Stimulated activated CD8-positive, alpha-beta memory T cell treated with anti-CD3 and anti-CD28 coated beads, Interleukin-2, amount 100 ng/mL, for 1 hour (primary cell): ENCODE measurements at places on chromosomes 5 and 9.
A peak's percentile ranks its signal among the peaks of the same experiment; 100 is the strongest.

DNA sequence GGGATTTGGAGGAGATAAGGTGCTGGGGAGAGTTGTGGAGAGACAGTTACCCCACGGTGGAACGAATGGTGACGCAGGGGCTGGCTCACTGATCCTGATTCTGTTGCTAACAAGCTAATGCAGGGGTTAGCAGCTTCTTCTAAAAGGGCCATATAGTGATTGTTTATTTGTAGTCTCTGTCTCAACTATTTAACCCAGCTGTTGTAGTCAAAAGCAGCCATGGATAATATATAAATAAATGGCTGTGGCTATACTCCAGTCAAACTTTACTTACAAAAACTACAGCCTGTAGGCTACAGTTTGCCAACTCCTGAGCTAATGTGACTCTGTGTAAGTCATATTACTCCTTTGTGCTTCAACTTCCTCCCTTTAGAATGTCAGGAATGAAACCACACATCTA, 21.8 kb downstream of the STOM start:
- no peak for DNase-seq

DNA sequence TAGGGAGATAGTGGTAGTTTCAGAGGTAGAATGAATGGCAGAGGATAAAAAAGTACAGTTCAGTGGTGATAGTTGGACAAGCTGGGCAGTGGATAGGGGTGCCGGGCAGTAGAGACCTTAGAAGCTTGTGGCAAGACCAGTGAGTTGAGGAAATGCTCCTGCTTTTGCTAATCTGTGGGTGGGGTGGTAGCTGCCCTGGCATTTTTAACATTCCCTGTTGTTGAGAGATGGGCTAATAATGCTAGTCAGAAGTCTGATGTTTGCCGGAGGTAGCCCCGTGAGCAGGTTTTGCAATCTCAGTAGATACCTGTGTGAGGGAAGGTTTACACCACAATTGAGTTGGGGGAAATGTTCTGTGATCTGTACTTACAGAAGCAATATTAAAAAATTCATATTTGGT, 91.1 kb downstream of the TRIO start:
- no peak for DNase-seq

GRCh38 chr5:146533260-146533857, 17.4 kb upstream of the GPR151 start:
- DNase-seq: peak; percentile 48

DNA sequence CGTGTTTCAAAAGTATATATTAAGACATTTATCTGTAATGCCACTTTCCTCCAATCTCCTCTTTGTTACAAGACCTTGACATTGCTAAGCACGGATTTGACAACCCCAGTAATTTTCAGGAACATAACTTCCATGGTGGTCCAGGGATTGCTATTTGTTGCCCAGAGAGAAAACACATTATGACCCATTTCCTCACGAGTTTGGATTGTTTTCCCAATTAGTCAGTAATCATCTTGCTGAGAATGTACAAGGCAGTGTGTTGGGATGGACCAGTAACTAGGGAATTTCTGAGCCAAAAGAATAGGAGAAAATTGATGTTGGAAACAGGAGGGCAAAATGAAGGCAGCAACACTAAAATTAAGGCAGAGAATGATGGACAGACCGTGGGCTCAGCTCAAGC, 574.1 kb downstream of the EBF1 start:
- no peak for DNase-seq

DNA sequence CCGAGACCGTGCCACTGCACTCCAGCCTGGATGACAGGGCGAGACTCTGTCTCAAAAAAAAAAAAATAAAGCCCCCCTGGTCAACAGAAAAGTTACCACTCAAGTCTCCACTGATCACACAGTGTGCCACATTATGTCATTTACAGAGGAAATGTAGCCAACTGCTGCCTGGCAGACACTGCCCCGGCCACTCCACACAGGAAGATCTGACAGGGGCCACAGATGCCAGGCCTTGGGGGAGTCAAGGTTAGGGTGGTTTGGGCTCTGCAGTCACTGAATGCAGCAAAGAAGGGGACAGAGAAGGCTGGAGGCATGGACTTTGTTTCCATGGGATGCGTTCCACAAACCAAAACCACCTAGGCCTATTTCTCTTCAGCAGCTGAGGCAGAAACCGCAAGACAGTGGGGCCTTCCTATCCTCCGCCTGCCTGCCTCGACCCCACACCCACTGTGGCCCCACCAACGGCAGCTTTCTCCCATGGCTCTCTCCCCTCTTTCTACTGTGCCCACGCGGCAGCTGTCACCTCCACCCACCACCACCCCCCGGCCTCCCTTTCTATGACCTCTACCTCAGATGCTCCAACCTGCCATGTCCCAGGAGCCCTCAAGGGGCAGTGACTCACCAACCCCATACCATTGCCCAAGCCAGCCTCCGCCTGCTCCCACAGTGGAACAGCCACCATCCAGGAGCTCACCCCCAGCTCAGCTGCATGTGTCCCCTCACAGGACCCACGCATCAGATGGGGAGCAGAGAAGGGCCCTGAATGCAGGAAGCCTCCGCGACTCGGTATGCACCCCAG, 12.4 kb downstream of the IPPK start:
- no peak for DNase-seq

- no peak for DNase-seq
Measured at GRCh38 chr5:124404796-124405195, 341.6 kb downstream of the ZNF608 start.

DNA sequence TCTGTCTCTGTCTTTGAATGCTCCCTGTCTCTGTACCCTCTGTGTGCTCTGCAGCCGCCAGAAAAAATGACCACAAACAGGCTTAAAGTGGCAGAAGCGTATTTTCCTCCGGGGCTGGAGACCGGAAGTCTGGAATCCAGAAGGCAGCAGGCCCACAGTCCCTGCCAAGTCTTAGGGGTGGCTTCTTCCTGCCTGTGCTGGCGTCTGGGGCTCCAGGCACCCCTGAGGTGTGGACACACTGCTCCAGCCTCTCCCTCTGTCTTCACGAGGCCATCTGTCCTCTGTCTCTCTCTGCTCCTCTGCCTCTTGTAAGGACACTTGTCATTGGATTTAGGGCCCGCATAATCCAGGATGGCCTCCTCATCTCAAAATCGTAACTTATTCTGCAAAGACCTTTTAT, 298.4 kb upstream of the IRX4 start:
- no peak for DNase-seq

GRCh38 chr5:118894709-118895108, 93.6 kb downstream of the DTWD2 start:
- DNase-seq: no peak

DNA sequence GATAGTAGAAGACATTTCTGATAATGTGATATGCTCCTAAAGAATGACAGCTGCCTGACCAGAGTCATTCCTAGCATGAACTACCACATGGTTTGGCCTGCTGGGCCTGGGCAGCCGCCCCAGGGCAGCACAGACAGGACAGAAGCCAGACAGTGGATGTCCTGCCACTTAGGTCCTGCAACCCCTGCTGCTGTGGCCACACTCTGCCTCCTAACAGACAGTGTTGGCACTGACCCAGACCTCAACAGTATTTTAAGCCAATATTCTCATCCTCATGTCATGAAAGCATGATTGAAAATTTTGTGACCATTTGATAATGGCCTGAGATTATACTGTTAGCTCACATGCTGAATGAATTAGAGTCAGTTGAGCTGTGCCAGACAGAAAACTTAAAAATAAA, 15.8 kb downstream of the CENPP start:
- no peak for DNase-seq

DNA sequence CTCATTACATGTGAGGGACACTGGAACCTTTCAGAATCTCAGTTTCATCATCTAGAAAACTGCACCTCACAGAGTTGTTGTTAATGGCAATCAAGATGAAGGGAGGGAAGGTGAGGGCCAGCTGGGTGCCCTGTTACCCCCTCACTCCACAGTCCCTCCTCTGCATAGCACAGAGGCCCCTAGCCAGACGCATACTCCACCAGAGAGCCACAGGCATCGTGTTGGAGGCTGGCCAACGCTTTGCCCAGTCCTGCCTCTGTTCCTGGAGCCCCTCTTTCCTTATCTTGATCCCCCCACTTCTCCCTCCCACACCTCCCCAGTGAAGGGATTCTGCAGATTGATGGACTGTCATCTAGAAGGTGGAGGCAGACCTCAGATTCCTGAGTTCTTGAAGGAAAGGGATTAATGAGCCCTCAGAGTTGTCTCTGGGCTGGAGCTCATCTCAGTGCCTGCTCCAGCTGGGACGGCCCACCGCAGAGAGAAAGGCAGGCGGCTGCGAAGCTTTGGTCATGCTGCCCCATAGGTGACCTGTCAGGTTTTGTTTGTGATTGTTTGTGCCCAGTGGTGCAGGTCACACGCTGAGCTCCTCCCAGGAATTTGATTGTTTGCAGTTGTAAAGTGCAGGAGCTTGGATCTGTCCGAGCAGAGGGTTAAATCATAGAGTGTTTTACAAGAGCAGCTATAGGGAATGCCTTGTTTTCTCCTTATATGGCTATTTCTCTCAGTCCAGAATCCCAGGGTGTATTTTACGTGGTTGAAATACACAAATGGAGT, 487.3 kb downstream of the CCDC171 start:
- DNase-seq: no peak

DNA sequence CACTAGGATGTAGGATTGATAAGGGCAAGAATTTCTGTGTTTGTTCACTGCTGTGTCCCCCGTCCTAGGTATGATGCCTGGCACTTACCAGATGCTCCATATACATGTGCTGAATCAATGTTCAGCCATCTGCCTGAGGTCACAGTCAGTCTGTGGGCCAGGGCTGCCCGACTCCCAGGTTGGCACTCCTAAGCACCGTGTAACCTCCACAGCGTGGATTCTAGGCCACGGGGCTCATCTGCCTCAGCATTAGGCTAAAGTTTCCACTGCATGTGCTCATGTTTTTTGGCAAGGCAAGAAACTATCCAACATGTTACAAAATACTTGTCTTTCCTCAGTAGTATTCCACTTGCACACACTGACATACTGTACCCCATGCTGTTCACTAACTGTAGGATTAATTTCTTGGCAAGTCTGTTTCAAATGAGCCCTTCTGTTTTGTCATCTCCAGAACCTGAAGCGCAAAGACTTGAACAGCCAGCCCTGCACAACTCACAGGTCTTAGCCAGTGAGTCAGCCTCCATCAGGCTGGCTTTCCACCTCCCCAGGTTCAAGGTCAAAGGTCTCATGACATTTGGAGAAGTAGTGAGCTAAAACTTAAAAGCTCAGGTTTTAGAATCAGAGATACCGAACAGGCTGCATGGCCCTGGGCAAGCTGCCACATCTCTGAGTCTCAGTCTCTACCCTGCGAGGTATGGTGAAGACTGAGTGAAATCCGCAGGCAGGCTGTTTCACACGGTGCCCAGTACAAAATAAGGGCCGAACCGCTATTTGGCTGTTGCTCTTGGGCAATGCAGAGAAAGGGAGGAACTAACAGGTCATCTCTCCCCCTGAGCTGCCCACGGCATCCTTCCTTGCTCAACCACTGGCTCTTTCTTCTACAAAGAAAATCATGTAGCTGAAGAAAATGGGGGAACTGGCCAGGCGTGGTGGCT, 7.2 kb downstream of the TOR1A start:
- DNase-seq: no peak

- no peak for DNase-seq
Measured at GRCh38 chr5:169860585-169860984, 119.7 kb downstream of the INSYN2B start.

- DNase-seq: no peak
Measured at GRCh38 chr9:136138566-136138965, 19.9 kb upstream of the TMEM250 start.

DNA sequence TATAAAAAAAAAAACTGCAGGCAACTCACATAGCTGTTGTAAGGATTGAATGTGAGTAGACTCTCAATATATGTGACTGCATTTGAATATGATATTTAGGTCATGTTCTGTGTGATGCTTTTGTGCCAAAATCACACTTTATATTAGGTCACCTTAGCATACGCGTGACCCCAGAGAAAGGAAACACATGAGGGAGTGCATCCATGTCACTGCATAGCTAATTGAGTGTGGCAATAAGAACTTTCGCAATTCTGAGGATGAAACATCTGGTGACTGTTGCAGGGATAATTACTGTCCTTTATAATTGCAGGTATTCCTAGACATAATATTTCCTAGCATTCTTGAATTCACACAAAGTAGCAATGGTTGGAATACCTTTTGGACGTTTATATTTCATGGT, 459.5 kb upstream of the KLF4 start:
- DNase-seq: no peak

DNA sequence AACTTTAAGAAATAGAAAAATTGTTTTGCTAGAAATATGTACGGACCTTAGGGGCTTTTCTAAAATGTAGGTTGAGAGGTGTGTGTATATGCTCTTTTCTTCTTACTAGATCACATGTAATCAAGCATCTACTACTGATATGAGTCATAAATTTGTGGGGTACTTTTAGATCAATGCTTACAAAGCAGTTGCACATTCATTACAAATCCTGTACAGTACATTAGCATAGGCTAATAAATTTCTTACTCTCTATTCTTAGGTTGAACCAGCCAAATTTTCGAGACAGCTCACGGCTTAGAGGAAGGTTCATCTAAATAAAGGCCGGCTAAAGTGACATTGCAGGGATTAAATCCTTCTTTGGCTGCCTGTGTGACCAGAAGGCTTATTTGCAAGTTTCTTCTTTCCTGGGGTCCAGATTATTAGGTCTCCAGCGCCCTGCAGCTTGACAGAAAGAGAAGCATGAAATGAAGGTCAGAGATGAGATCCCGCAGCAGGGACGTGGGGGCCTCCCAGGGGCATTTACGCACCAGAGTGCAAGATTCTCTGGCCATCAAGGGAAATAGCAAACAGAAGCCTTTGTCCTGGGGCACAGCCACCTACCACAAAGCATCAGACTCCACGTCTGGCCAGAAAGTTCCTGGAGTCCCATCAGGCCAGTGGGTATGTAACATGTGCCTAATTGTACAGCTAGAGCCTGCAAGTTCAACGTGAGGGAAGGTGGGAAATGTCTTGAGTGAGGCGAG, 53.0 kb downstream of the NIM1K start:
- no peak for DNase-seq

DNA sequence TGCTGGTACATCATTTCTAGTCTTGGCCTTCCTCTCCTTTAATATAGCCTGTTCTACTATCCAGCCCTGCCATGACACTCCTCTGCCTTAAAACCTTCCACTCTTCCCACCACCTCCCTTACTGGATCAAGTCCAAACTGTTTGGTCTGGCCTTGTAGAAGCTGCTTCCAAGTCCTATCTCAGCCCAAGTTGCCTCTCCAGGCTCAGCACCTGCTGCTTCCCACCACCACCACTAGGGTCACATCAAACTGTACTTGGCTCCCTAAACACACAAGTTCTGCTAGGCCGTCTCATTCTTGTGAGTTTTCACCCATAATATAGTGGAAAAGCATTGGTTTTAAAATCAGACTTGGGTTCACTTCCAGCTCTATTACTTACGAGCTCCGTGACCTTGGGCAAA, 1.4 kb downstream of the NDUFA8 start:
- no peak for DNase-seq

- no peak for DNase-seq
Measured at GRCh38 chr5:66929995-66930394, 266.6 kb downstream of the CD180 start.
